ENCODE measurements at places on chromosomes 16 and 17.

- no peak for DNase-seq
These were observed 11.9 kb downstream of the CDK5RAP3 start for GRCh38 chr17:47982645-47983390.

DNA sequence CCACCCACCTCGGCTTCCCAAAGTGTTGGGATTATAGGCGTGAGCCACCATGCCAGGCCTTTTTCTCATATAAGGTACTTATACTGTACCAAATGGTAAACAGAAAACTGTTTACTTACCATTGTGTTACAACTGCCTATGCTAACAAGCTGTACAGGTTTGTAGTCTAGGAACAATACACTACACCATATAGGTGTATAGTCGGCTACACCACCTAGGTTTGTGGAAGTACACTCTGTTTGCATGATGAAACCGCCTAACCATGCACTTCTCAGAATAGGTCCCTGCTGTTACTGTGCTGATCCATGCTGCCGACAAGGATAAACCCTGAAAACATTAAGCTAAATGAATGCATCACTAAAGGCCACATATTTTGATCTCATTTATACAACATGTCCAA lies 18.9 kb downstream of the DNAJA2 start:
- DNase-seq: no peak

DNA sequence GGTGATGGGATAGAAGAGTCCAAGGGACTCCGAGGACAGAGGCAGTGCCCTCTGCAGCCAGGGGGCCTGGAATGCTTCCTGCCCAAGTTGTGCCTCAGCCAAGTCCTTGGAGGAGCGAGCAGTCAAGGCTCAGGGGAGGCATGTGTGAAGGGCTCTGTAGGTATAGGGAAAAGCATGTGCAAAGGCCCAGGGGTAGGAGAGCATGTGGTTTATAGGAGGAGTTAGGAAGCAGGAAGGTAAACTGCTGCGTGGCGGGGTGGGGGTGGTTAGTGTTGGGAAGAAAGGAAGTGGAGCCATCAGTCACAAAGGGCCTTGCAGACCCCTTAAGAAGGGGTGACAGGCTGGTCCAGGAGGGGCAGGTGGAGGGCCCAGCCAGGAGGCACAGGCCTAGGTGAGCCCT lies 7.2 kb downstream of the POLR3E start:
- DNase-seq: no peak

DNA sequence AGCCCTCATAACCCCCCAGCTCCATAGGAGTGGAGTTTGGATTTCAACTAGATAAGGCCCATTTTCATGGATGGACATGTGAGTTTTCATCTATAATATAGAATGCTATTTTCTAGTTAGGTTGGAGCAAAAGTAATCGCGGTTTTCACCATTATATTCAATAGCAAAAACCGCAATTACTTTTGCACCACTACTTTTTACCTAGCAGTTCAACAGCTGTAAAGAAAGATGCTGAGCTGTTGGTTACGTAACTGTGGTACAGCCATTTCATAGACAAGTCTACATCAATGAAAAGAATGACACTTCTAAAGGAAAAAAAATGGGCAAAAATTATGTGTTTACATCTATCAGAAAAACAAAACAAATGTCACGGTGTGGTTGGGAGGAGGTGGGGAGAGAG lies 507.7 kb downstream of the MAF start:
- no peak for DNase-seq

DNA sequence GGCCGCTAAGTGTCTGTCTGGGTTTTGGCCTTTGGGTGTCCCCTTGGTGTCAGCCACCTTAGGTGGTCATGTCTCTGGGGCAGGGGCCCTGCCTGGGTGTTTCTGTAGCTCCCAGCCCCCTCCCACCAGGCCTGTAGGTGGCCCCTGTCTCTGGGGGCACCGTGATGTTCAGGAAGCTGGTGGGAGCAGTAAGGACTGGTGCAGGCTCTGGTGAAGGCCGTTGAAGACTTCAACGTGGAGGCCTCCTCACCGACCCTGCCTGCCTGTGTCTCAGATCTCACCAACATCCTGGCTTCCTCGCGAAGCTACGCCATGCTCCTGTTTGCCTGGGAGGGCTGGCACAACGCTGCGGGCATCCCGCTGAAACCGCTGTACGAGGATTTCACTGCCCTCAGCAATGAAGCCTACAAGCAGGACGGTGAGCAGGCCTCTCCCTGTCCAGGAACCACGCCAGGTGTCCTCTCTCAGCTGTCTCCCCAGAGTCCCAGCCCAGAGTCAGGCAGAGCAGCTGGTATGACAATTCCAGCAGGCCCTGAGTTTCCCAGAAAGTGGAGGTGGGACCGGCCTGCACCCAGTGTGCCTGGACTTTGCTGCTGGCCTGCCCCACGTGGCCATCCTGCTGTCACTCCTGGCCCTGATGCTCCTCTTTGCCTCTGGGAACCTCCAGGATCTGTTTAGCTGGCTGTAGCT lies 2.8 kb downstream of the ACE start:
- no peak for DNase-seq

GRCh38 chr16:56728980-56729734 lies 772 bp upstream of the NUP93 start:
- no peak for DNase-seq

GRCh38 chr17:82086941-82087906 lies 10.8 kb downstream of the FASN start:
- DNase-seq: no peak

GRCh38 chr16:11582157-11582814 lies 4.4 kb downstream of the LITAF start:
- no peak for DNase-seq

DNA sequence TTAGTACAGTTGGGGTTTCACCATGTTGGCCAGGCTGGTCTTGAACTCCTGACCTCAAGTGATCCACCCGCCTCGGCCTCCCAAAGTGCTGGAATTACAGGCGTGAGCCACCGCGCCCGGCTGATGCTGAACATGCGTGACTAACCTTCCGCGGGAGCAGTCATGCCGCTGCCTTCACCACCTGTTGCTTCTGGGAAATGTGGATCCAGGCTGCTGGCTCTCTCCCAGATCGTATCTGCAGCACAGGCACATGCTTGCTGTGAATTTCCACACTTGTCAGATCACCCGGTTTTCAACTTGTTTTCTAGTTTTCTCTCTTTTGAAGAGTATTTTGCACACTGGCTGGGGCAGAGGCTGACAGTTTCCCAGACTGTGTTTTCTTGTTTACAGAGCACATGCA lies 97.9 kb downstream of the ADCY9 start:
- DNase-seq: peak; percentile 48

DNA sequence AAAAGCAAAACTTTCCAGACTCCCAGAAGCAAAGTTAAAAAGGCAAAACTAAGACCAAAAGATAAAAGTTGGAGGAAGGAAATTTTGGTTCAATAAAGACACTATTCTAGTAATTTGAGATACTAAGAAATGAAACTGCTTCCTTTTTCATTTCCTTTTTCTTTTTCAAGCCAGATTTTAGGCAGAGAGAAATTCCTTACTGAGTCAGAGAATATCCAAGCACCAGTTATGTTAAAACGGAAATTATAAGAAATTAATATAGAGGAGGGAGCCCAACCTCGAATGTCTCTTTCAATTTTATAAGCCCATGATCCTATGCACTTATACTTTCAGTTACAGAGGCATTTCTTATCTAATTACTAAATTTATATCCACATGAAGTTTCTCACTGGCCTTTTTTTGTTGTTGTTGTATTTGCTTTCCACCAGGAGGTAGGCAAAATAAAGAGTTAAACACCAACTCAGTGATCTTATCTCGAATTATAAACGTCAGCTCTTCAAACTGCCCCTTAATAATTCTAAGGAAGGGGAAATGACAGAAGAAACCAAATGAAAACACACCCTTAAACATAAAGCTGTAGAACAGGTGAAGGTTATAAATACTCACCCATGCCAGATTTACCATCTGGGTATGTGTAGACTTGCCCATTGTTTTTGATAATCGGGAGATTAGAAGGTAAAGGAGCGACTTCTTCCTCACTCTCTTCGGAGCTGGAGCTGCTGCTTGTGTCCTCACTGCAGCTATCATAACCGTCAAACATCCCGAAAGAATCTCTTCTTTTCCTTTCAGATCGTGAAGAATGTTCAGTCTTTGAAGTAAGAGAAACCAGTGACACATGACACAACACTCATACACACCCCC lies 35.2 kb downstream of the MBTD1 start:
- DNase-seq: no peak

DNA sequence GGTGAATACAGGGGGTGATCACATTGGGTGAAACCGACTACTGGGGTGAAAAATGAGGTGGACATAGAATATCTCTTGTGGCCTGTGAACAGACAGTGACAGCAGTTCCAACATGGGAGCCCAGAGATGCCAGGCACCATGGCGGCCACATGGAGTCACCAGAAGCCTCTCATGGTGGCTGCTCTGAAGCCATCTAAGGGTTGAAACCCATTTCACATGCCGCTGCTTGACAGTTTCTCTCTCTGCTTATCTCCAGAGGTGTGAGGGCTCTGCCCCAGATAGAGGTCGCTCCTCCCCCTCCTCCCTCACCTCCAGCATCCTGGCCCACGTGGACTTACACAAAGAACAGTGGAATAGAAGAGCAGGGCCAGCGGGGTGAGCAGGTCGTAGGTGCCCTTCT lies 37.9 kb upstream of the PIK3R6 start:
- no peak for DNase-seq

DNA sequence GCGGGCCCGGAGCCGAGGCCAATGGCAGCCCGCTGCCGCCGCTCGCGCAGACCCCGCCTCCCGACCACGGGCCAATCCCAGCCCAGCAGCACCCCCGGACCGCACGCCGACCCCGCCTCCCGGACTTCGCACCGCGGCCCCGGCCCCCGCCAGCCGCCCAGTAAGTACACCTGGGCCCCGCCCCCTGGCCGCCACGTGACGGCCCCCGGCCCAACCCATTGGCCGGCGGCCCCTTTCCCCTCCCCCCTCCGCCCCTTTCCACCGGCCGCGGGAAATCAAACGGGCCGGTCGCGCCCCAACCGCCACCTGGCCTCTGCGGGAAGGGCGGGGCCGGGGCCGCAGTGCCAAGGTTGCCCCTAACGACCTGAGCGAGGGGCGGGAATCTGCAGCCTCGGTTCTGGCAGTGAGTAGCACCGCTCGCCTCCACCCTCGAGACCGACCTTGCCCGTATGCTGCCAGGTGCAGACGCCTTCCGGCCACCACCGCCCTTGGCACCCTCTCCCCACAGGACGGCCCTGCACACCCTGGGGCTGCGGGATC lies at the start of gene YBX2:
TSS of gene YBX2 (minus strand) at position 26 of the 540 bp plus-strand sequence. CDS start 139 bp downstream, outside the sequence.
- DNase-seq: no peak

DNA sequence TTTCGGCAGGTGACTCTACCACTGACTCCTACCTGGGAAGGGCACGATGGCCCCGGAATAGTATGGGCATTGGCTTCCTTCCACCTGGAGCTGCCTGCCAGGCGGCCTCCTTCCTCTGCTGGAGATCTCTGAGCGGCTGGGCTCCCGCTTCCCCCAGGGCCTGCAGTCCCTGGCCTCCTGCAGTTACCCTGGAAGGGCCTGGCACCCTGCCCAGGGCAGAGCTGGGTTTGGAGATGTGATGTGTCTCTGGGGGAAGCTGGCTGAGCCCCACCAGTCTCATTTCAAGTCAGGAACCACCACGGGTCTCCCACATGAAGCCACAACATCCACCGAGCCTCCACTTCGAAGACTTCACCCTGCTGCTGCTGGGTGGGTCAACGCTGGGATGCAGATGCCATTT lies 97.9 kb downstream of the IRF8 start:
- DNase-seq: no peak

DNA sequence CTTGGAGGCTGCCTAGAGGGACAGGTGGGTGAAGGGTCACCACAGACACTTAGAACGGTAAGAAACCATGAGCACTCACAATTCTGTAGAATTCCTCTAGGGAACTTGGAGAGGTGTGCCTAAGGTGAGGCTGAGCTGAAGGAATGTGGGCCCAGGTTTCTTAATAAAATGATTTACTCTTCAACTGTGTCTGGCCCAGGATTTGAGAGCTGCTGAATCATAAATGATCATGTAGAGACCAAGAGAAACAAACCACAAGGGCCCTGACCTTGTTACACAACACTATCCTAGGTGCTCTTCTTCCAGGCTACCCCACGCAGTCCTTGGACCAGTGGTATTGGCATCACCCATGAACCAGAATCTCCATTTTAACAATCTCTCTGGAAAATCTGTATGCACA lies 27.7 kb downstream of the ZNF18 start:
- DNase-seq: no peak

DNA sequence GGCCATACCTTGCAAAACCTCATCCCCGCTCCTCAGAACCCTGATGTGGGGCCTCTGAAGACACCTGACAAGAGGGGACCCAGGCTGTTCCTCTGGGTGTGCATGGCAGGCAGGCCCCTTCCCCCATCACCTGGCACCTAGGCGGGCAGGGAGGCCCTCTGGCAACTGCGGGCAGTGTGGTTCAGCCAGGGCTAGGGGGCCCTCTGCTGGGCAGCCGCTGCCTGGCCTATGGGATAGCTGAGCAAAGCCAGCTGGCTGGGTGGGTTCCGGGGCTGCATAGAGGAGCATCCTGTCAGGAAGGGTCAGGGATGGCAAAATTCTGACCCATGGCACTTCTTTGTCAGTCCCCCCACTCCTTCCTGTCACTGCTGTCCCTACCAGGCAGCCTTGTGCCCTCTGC lies 228.7 kb upstream of the ASIC2 start:
- no peak for DNase-seq

DNA sequence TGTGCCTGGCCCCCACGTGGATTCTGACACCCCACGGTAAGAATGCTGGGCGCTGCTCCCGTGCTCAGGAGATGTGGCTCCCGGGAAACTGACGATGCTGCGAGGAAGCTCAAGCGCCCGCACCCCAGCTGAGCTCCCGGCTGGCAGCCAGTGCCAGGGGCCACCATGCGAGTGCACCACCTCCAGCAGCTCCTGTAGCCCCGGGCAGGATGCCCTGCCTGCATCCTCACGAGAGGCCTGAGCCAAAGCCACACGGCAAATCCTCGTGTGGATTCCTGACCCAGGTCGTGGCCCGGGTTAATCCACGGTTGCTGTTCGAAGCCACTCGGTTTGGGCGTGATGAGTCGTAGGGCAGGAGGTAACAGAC lies 11.6 kb upstream of the DPEP1 start:
- DNase-seq: no peak

- DNase-seq: peak; percentile 42
These were observed 654 bp downstream of the LASP1 start for GRCh38 chr17:38870259-38871165.
